ENCODE measurements at places on chromosomes 12 and 14.

DNA sequence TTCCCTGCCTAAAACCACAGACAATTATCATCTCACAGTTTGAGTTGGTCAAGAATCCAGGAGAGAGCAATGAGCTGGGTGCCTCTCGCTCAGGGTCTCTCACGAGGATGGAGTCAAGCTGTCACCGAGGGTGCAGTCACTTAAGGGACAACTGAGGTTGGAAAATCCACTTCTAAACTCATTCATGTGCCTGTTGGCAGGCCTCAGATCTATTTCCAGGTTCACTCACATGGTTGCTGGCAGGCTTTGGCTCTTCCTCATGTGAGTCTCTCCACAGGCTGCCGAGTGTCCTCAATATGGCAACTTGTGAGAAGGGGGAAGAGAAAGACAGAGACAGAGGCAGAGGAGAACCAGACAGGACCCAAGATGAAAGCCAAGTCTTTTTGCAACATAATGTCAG, 10.5 kb upstream of the OR10P1 start:
- no peaks in the 10 kb centered on the region for H3K36me3 ChIP-seq
- H3K27me3 ChIP-seq = peaks cover 54% of the 10 kb centered on the region
- no peak overlapping the region for H3K27ac ChIP-seq
- H3K4me1 ChIP-seq = no peaks in the 10 kb centered on the region
- DNase-seq = no peak

DNA sequence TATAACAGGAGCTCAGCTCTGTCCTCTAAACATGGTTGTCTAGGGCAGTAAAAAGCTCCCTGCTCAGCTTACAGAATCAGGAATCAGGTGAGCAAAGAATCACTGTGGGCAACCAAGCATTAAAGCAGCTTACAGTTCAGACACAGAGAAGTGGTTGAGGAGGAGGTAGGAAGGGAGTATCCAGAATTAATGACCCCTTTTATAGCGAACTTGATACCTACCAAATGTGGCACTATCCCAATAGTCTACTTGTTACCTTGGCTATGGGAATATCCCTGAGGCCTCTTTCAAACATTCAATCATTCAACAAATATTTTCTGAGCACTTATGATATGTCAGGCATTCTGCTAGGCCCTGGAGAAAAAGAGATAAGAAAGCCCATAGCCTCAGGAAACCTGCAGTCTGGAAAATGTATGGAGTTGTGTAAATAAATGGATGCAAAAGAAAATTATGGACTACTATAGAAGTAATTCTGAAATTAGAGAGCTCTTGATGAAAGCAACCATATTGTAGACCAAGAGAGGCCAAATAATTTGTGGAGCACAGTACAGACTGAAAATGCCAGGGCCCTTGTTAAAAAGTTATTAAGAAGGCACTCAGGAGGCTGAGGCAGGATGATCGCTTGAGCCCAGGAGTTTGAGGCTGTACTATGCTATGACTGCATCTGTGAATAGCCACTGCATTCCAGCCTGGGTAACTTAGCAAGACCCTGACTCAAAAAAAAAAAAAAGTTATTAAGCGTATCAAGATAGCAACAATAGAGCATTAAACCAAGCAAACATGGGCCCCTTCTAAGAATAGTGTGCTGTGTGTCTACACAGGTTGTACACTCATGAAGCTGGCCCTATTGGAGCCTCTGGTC, 134.0 kb upstream of the CPSF6 start:
- H3K27ac ChIP-seq = no peak overlapping the region
- no peaks in the 10 kb centered on the region for H3K27me3 ChIP-seq
- H3K4me3 ChIP-seq = no peak overlapping the region
- no peaks in the 10 kb centered on the region for H3K36me3 ChIP-seq
- DNase-seq = no peak
- H3K4me1 ChIP-seq = peaks cover 13% of the 10 kb centered on the region

- DNase-seq = no peak
- peaks cover 15% of the 10 kb centered on the region for H3K4me1 ChIP-seq
- H3K36me3 ChIP-seq = peaks cover 14% of the 10 kb centered on the region
- no peak overlapping the region for H3K4me3 ChIP-seq
- no peak overlapping the region for H3K27ac ChIP-seq
- no peaks in the 10 kb centered on the region for H3K27me3 ChIP-seq
Observed at GRCh38 chr14:105436891-105437722, 17.5 kb downstream of the MTA1 start.

- no peak overlapping the region for H3K27ac ChIP-seq
- DNase-seq = no peak
- no peak overlapping the region for H3K4me3 ChIP-seq
- H3K4me1 ChIP-seq = peaks cover 12% of the 10 kb centered on the region
Observed at GRCh38 chr14:79585845-79586244, 625.5 kb downstream of the DIO2 start.

DNA sequence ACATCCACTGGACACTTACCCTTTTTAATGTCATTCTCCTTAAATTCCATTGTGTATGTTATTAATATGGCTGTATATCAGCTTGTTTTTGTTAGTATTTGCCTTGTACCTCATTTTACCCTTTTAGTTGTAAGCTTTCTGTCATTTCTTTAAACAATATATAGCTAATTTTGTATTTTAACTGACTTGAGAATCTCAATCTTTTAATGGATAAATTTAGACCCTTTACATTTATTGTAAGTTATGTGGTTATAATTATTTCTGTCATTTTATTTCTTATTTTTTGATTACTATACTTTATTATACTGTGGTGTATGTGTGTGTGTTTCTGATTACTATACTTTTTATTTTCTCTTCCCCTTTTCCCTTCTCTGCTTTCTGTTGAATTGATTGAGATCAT, 159.0 kb upstream of the LHX5 start:
- DNase-seq = no peak
- no peaks in the 10 kb centered on the region for H3K4me1 ChIP-seq
- H3K36me3 ChIP-seq = no peaks in the 10 kb centered on the region
- H3K4me3 ChIP-seq = no peak overlapping the region
- peaks cover 13% of the 10 kb centered on the region for H3K27me3 ChIP-seq

- H3K27me3 ChIP-seq = no peaks in the 10 kb centered on the region
- no peak for DNase-seq
- no peak overlapping the region for H3K4me3 ChIP-seq
- no peaks in the 10 kb centered on the region for H3K36me3 ChIP-seq
Observed at GRCh38 chr12:118727979-118728366, 253.4 kb upstream of the SRRM4 start.

GRCh38 chr12:103441437-103442181, 54.2 kb downstream of the C12orf42 start:
- H3K4me1 ChIP-seq = no peaks in the 10 kb centered on the region
- H3K27ac ChIP-seq = no peak overlapping the region
- H3K4me3 ChIP-seq = no peak overlapping the region
- no peak for DNase-seq

GRCh38 chr14:45091710-45092109, 7.8 kb downstream of the PRPF39 start:
- peaks cover 35% of the 10 kb centered on the region for H3K4me1 ChIP-seq
- H3K36me3 ChIP-seq = peaks cover 52% of the 10 kb centered on the region
- H3K27ac ChIP-seq = peak overlapping the region; percentile 31
- no peaks in the 10 kb centered on the region for H3K27me3 ChIP-seq

GRCh38 chr14:20631023-20631879, 10.2 kb downstream of the OR6S1 start:
- H3K27ac ChIP-seq = peak overlapping the region; percentile 96
- H3K36me3 ChIP-seq = peaks cover 22% of the 10 kb centered on the region
- H3K4me1 ChIP-seq = peaks cover 35% of the 10 kb centered on the region
- no peaks in the 10 kb centered on the region for H3K27me3 ChIP-seq
- peak overlapping the region; percentile 87 for H3K4me3 ChIP-seq

DNA sequence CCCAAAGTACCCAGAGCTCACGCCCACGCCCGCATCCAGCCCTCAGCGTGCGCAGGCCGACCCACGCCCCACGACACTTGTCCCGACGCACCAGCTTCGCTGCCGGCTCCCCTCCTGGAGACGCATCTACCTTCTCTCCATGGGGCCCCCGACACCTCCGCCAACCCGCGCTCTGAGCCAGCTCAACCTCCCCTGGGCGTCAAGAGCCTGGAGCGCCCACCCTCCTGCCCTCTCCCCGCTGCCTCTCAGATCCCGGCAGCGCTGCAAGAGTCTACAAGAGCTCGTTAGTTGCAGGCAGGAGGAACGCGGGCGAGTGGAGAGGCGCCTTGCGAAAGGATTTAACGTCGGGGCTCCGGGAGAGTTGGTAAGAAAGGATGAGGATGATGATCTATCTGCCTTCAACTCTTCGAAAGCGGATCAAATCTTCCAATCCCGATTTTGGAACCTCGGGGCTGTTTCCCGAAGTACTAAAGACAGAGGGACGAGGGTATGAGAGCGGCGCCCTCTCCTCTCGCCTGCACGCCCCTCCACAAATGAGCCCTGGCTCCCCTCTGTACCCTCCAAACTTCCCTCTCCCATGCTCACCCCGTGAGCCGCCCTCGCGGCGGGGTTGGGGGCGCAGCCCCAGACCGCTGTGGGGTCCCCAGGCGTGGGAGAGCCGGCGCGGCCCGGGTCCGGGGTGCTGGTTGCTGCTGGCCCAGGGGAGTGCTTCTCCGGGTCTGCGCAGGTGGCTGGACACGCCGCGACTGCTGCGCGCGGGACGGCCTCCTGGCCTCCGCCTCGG, 979 bp downstream of the LTBP2 start:
- H3K27me3 ChIP-seq = no peaks in the 10 kb centered on the region
- H3K36me3 ChIP-seq = no peaks in the 10 kb centered on the region
- DNase-seq = no peak
- no peak overlapping the region for H3K27ac ChIP-seq
- H3K4me3 ChIP-seq = peak overlapping the region; percentile 69

- H3K27me3 ChIP-seq = no peaks in the 10 kb centered on the region
- H3K27ac ChIP-seq = no peak overlapping the region
- H3K36me3 ChIP-seq = no peaks in the 10 kb centered on the region
- H3K4me3 ChIP-seq = no peak overlapping the region
Observed at GRCh38 chr14:67221248-67221981, 19.8 kb upstream of the PALS1 start.

- no peak overlapping the region for H3K27ac ChIP-seq
- no peaks in the 10 kb centered on the region for H3K4me1 ChIP-seq
- H3K27me3 ChIP-seq = no peaks in the 10 kb centered on the region
- H3K36me3 ChIP-seq = peaks cover 1% of the 10 kb centered on the region
Observed at GRCh38 chr14:90942511-90942910, 117.9 kb downstream of the RPS6KA5 start.

DNA sequence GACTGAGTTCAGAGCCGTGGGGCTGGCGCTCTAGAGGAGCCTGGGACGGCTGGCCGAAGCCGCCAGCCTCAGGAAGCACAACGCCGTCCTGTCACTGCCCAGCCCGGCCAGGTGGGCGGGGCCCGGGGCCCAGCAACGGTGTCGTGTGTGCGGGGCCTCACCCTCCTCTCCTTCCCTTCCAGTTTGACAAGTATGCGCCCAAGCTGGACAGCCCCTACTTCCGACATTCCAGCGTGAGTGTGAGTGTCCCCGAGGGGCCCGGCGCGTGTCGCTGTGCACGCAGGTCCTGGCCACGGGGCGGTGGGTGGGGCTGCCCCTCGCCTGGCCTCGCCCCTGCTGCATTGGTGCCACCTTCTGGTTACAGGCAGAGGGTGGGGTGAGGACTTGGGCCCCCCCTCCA, 38.3 kb downstream of the LRCOL1 start:
- H3K27me3 ChIP-seq = no peaks in the 10 kb centered on the region
- H3K4me3 ChIP-seq = no peak overlapping the region
- H3K4me1 ChIP-seq = no peaks in the 10 kb centered on the region
- H3K36me3 ChIP-seq = peaks cover 25% of the 10 kb centered on the region
- no peak for DNase-seq
- no peak overlapping the region for H3K27ac ChIP-seq

- peak; percentile 68 for DNase-seq
- no peaks in the 10 kb centered on the region for H3K27me3 ChIP-seq
- no peaks in the 10 kb centered on the region for H3K4me1 ChIP-seq
- no peak overlapping the region for H3K4me3 ChIP-seq
- H3K27ac ChIP-seq = no peak overlapping the region
- no peaks in the 10 kb centered on the region for H3K36me3 ChIP-seq
Observed at GRCh38 chr14:44149597-44149996, 357.5 kb downstream of the FSCB start.

- H3K36me3 ChIP-seq = no peaks in the 10 kb centered on the region
- H3K4me3 ChIP-seq = no peak overlapping the region
- no peaks in the 10 kb centered on the region for H3K27me3 ChIP-seq
Observed at GRCh38 chr12:82504409-82504808, 146.1 kb downstream of the METTL25 start.

DNA sequence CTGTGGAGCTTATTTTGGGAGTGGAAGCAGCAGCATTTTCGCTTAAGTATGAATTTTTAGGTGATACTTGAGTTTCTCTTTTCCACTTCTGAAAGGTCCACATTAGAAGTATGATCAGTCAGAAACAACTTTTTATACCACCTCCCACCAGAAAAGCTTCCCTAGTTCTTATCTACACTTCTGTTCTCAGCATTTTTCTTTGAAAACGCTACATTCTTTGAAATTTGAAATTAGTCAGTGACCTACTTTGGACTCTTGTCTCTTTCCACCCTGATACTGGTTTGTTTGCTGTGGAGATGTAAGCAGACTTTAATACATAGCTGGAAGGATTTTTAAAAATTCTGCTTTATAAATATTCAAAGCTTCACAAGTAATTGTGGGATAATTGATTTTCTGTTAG, 22.2 kb downstream of the PCBP2 start:
- no peak overlapping the region for H3K4me3 ChIP-seq
- DNase-seq = no peak
- peak overlapping the region; percentile 27 for H3K27ac ChIP-seq
- H3K27me3 ChIP-seq = no peaks in the 10 kb centered on the region
- peaks cover 100% of the 10 kb centered on the region for H3K36me3 ChIP-seq

- peaks cover 22% of the 10 kb centered on the region for H3K36me3 ChIP-seq
- H3K27ac ChIP-seq = no peak overlapping the region
- H3K4me3 ChIP-seq = no peak overlapping the region
- H3K4me1 ChIP-seq = no peaks in the 10 kb centered on the region
- H3K27me3 ChIP-seq = no peaks in the 10 kb centered on the region
Observed at GRCh38 chr12:27652174-27652763, 44.0 kb upstream of the REP15 start.

DNA sequence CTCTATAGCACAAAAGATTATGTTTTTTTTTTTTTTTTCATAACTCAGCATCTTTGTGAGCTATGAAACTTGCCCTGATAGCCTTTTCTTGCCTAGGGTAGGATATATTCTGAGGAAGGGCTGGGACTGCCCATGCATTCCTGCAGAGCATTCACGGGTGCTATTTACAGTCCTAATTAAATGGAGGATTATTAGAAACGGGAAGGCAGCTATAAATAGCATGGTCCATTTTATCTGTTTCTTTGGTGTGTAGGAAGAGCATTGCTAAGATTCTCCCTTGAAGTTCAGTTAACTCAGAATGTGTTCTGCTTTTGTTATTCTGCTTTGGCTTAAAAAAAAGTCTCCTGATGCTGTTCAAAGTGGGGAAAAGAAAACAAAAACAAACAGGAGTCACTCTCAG, 630.9 kb downstream of the DIO2 start:
- no peak overlapping the region for H3K4me3 ChIP-seq
- H3K4me1 ChIP-seq = peaks cover 12% of the 10 kb centered on the region
- no peak for DNase-seq
- no peaks in the 10 kb centered on the region for H3K27me3 ChIP-seq
- no peaks in the 10 kb centered on the region for H3K36me3 ChIP-seq

Measured in MCF 10A (cell line).